Activated naive CD8-positive, alpha-beta T cell treated with anti-CD3 and anti-CD28 coated beads, Interleukin-2, amount 10 ng/mL, durations not matched to agents 7 days and 5 days (primary cell): ENCODE measurements at places on chromosomes 2 and 18.

DNA sequence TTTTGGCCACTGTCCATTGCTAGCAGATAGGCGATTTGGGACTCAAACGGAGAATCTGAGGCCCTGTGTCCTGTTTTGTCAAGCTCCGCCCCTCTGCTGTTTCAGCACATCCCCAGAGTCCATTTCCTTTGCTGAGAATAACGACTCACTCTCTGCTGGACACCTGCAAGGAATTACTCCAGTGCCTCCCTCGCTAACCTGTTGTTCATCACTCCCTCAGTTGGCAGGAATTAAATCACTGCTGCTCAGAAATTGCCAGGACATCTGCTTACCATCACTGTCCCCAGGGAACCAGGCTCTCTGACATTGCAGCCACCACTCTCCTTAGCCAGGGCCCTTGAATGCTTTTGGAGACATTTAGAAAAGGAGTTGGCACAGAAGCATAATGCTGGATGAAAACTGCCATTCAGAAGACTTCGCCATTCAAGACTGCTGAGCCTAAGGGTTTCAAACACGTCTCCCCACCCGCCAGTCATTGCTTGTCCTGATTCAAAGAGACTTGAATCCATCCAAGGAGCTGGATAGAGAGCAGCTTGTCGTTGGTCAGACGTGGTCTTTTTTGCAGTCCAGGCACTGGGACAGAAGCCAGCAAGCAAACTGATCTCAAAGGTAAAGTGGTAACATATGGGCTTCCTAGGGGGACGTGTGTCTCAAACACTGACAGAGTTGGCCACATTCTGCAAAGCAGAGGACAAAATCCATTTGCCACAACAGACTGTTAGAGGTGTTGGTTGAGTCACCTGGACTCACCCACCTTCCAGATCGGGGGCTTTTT is 155.3 kb downstream of the UXS1 start:
- peaks cover 1% of the 10 kb centered on the region for H3K36me3 ChIP-seq
- peaks cover 11% of the 10 kb centered on the region for H3K4me1 ChIP-seq
- no peak overlapping the region for H3K27ac ChIP-seq
- no peak for DNase-seq
- no peaks in the 10 kb centered on the region for H3K27me3 ChIP-seq

GRCh38 chr2:39524756-39525635 is 87.9 kb upstream of the MAP4K3 start:
- no peak overlapping the region for H3K27ac ChIP-seq
- no peaks in the 10 kb centered on the region for H3K4me1 ChIP-seq
- no peak for DNase-seq
- H3K4me3 ChIP-seq = no peak overlapping the region

DNA sequence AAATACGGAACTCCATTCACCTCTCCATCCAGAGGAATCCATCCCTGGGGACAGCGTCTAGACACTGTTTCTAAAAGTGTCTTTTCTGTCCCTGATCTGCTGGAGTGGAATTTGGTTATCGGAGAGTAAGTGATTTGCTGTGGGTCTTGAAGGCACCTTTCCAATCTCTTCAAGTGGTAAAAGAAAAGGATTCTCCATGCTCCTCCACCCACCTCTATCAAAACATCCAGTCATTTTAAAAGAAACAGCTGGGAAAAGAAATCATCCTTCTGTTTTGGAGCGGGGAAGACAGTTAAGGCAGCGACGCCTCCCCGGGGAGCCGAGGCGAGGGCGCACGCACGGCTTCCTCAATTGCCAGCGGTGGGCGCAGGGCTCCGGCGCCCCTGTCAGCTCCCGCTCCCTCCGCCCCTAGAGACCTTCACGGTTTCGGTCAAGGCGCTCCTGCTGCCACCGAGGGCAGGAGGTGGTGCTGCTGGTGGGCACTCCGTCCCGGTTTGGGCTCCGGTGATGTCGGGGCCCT is 547 bp downstream of the SLC35F5 start:
- H3K4me1 ChIP-seq = peaks cover 22% of the 10 kb centered on the region
- H3K27me3 ChIP-seq = no peaks in the 10 kb centered on the region
- peak overlapping the region; percentile 99 for H3K4me3 ChIP-seq
- peak overlapping the region; percentile 100 for H3K27ac ChIP-seq

DNA sequence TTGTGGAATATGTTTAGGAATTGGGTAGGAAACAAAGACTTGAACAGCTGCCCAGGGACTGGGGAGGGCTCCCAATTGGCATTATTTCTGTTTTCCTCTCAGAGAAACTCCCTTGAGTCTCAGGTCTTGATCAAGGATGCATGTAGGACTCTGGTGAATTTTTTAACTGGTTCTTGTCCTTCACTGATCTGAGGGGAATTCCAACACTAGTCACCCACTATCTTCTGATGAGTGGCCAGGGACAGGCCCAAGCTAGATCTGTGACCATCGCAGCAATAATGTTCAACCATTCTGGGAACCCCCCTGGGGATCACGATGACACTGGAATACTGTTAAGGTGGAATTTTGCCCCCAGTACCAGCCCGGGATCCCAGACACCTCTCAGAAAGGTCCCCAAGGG is 132.0 kb downstream of the SH3BP4 start:
- DNase-seq = no peak
- no peaks in the 10 kb centered on the region for H3K36me3 ChIP-seq
- H3K4me1 ChIP-seq = no peaks in the 10 kb centered on the region
- no peaks in the 10 kb centered on the region for H3K27me3 ChIP-seq
- H3K27ac ChIP-seq = no peak overlapping the region
- no peak overlapping the region for H3K4me3 ChIP-seq

DNA sequence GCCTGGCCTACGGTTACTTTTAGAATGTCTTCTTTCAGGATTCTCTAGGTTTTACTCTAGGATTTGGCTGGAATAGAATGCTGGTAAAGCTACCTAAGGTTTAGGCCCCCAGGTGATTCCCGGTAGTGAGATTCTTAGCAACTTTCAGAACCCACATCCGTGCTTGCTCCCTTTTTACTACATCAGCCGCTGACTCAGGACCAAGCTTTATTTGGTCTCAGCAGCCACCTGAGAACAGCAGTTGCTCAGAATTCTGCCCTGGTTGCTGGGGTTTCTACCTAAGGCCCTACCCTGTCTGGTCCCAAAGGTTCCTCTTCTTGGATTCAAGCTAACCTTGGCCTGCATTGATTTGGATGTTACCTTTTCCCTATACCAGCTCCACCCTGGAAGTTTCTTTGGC is 36.1 kb upstream of the NDUFV2 start:
- H3K27ac ChIP-seq = no peak overlapping the region
- no peaks in the 10 kb centered on the region for H3K36me3 ChIP-seq
- H3K27me3 ChIP-seq = no peaks in the 10 kb centered on the region
- DNase-seq = no peak
- H3K4me3 ChIP-seq = no peak overlapping the region

GRCh38 chr2:78992451-78992806 is 33.1 kb upstream of the REG3G start:
- no peak overlapping the region for H3K27ac ChIP-seq
- peaks cover 22% of the 10 kb centered on the region for H3K27me3 ChIP-seq
- no peak overlapping the region for H3K4me3 ChIP-seq
- no peaks in the 10 kb centered on the region for H3K36me3 ChIP-seq
- H3K4me1 ChIP-seq = no peaks in the 10 kb centered on the region

DNA sequence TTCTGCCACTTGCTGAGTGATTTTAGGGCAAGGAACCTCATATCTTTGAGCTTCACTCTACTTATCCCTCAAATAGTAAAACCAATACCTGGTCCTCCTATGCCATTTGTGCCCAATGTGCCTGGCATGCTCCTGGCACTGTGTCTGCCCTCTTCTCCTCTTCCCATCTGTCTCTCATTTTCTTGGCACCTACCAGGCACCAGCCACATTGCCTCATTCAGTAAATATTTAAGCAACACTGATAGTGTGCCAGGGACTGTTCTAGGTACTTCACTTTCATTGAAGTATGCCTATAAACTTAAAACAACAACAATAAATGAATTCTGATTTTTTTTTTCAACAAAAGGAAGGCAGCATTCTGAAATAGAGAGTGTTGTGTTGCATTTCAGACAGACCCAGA is 15.1 kb upstream of the BOD1L2 start:
- H3K27me3 ChIP-seq = peaks cover 8% of the 10 kb centered on the region
- H3K36me3 ChIP-seq = no peaks in the 10 kb centered on the region
- no peaks in the 10 kb centered on the region for H3K4me1 ChIP-seq
- no peak for DNase-seq

DNA sequence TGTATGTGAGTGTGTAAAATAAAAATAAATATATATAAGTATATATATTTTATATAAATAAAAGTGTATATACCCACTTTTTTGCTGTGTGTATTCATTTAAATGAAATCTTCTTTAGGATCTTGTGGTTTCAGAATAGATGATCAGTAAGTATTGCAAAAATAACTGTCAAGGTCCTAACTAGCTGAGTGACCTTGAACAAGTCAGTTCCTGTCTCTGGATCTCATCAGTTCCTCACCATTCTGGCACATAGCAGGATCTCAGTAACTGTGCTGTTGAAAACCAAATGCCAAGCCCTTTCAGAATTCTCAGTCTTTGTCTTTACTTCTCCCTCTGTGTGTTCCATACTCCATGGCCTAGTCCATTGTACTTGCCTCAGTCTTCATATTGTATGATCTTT is 115.3 kb upstream of the CXCR4 start:
- DNase-seq = no peak
- no peak overlapping the region for H3K27ac ChIP-seq
- H3K27me3 ChIP-seq = peaks cover 15% of the 10 kb centered on the region

DNA sequence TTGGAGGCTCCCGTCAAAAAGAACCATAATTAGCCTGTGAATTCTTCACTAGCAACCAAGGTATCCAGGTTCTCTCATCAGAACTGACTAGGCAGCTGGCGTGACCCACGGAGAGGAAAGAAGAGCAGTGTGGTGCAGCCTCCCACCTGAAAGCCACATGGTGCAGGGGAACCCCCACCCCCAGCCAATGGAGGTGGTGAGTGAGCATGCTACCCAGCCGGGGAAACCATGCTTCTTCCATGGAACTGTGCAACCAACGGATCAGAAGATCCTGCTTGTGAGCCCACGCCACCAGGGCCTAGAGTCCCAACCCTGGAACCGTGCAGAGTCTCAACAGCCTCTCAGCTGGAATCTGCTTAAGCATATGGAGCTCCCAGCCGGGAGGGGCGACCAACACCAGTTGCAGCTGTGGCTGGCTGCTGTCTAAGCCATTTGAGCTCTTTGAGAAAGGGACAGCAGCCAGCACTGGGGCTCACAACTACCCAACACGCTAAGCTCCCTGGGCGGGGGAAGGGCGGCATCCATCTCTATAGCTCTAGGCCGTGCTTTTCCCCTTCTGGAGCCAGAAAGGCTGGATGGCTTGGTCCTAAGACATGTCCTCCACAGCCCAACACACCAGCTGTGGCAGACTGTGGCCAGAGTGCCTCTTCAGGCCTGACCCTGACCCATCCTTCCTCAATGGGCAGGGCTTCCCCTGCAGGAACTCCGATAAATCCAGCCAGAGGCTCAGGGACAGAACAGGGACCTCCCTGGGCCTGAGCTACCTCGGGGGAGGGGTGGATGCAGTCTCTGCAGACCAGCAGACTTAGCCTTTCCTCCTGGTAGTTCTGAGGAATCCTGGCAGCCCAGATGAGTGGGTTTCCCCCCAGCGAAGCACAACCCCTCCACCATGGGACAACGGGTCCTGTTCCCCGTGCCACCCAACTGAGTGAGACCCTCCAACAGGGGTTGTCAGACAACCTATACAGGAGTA is 151.4 kb upstream of the NXPH2 start:
- H3K27ac ChIP-seq = no peak overlapping the region
- no peak overlapping the region for H3K4me3 ChIP-seq
- no peak for DNase-seq
- no peaks in the 10 kb centered on the region for H3K4me1 ChIP-seq
- H3K36me3 ChIP-seq = no peaks in the 10 kb centered on the region
- no peaks in the 10 kb centered on the region for H3K27me3 ChIP-seq

DNA sequence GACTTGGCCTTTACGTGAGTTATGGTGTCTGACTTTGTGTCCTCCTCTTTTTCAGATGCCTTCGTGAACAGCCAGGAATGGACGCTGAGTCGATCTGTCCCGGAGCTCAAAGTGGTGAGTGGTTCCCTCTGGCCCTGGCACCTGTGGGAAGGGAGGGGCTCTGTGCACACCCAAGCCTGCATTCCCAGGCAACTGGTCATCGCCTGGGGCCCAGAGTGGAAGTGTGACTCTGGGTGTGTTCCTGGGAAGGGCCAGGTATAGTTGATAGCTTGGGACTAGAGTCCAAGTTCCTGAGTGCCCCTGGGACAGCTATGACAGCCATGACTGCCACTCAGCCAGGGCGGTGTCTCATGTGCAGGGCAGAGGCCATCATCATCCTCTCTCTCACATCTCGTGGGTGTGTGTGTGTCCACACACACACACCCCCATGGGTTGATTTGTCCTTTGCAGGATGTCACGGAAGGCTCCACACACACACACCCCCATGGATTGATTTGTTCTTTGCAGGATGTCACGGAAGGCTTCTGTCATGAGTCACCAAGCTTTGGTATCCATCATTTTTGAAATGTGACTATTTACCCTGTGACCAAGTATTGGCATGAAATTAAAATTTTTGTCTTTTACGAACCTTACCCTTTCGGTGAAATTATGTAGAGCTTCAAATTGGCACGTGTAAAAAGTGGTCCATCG is 215.4 kb downstream of the AGAP1 start:
- DNase-seq = no peak
- H3K4me1 ChIP-seq = no peaks in the 10 kb centered on the region
- no peaks in the 10 kb centered on the region for H3K27me3 ChIP-seq
- no peaks in the 10 kb centered on the region for H3K36me3 ChIP-seq
- H3K27ac ChIP-seq = no peak overlapping the region
- no peak overlapping the region for H3K4me3 ChIP-seq

GRCh38 chr2:70834106-70834505 is 1.5 kb downstream of the CD207 start:
- no peak overlapping the region for H3K4me3 ChIP-seq
- H3K36me3 ChIP-seq = no peaks in the 10 kb centered on the region
- no peak overlapping the region for H3K27ac ChIP-seq

DNA sequence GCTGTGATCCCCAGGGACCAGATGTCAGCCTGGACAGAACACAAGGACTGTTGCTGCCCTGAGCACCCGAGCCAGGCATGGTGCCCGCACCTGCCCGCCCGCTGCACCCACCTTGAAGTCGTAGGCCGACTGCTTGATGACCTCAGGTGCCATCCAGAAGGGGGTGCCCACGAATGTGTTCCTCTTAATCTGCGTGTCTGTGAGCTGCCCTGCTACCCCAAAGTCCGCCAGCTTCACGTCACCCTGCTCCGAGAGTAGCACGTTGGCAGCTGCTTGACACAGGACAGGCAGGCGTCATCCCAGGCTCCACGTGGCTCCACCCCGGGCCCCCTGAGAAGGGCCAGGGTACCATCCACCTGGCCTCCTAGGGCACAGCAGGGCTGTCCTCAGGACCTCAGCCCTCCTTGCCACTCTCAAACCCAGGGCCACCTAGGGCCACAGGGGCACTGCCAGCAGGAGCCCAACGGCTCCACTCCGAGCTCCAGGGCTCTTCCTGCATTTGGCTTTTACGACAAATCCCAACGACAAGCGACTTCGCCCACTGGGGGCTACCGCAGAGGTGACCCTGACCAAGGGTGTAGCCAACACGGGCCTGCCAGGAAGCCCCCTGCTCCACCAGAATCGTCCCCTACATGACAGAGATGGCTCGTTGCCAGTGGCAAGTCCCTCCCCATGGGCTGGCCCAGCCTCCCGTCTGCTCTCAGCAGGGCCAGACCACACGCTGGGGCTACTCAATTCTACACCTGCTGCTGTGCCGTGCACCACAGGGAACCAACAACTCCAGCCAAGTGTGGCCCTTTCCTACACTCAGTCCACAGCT is 9.0 kb downstream of the STK25 start:
- no peak overlapping the region for H3K27ac ChIP-seq
- H3K4me1 ChIP-seq = no peaks in the 10 kb centered on the region
- no peak for DNase-seq
- H3K27me3 ChIP-seq = no peaks in the 10 kb centered on the region
- no peak overlapping the region for H3K4me3 ChIP-seq
- H3K36me3 ChIP-seq = no peaks in the 10 kb centered on the region

- peaks cover 24% of the 10 kb centered on the region for H3K27me3 ChIP-seq
- no peaks in the 10 kb centered on the region for H3K36me3 ChIP-seq
- no peak for DNase-seq
- H3K4me3 ChIP-seq = no peak overlapping the region
- H3K27ac ChIP-seq = no peak overlapping the region
Measured at GRCh38 chr2:130830538-130830937, 6.2 kb upstream of the ARHGEF4 start.
